ENCODE measurements at places on chromosomes 4 and X.
A peak's percentile ranks its signal among the peaks of the same experiment; 100 is the strongest.

DNA sequence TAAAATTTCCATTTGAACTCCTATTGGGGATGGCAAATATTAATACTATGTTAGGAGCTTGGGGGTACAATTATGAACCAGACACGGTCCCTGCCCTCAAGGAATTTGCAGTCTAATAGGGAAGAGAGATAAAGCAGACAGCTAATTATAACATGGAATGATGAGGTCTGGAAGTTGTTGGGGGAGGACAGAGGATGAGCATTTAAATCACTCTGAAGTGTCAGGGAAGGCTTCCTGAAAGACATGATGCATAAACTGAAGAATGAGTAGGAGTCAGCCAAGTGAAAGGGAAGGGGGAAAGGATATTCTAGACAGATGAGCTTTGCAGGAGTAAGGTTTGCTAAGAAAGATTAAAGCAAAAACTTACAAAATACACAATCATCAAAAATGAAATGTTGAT, 15.9 kb downstream of the PLAC1 start:
- DNase-seq: no peak

- DNase-seq: no peak
Observed at GRCh38 chr4:140904904-140905303, 148.7 kb upstream of the TBC1D9 start.

DNA sequence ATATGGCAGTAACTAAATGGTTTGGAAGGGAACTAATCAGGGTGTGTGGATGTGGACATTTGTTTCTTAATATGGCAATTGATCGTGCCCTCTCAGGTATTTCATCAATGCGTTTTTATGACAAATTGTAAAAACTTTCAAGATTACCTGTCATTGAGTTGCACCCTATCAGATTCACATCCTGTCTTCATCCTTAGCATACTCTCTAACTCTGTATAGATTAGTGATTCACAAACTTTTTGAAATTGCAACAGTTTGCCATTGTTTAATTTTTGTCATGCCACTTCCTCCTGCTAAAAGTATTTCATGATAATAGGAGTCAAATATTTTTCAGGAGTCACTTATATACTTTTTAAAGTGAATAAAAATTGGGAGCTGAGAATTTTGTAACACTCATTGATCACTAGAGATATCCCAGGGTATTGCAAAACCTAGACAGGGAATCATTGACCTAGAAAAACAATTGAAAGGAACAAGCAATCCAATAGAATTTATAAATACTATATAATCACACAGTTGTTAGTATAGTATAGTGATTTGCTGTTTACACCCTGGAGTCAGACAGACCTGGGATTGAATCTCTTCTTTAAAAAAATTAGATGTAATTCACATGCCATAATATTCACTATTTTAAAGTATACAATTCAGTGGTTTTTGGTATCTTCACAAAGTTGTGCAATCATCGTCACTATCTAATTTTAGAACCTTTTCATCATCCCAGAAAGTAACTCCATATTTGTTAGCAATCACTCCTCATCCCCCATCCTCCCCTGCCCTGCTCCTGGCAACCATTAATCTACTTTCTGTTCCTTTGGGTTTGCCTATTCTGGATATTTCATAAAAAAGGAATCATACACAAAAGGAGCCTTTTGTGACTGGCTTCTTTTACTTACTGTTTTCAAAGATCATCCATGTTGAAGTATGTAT, 8.9 kb downstream of the MID2 start:
- no peak for DNase-seq

- no peak for DNase-seq
Observed at GRCh38 chr4:170079981-170080380, 9.8 kb downstream of the AADAT start.

- peak; percentile 38 for DNase-seq
Observed at GRCh38 chrX:41922431-41923151, 763 bp downstream of the CASK start.

Data from Caki2 (cell line).